Posterior cingulate gyrus (tissue), 11 donors: ENCODE measurements at places on chromosomes 1 and 21.

GRCh38 chr1:21842606-21843162 lies 30.6 kb downstream of the LDLRAD2 start:
- DNase-seq: no peak

- no peak for DNase-seq
These were observed 316 bp downstream of the AP4B1 start for GRCh38 chr1:113904293-113904673.

GRCh38 chr21:15774590-15774989 lies 44.8 kb downstream of the USP25 start:
- no peak for DNase-seq

DNA sequence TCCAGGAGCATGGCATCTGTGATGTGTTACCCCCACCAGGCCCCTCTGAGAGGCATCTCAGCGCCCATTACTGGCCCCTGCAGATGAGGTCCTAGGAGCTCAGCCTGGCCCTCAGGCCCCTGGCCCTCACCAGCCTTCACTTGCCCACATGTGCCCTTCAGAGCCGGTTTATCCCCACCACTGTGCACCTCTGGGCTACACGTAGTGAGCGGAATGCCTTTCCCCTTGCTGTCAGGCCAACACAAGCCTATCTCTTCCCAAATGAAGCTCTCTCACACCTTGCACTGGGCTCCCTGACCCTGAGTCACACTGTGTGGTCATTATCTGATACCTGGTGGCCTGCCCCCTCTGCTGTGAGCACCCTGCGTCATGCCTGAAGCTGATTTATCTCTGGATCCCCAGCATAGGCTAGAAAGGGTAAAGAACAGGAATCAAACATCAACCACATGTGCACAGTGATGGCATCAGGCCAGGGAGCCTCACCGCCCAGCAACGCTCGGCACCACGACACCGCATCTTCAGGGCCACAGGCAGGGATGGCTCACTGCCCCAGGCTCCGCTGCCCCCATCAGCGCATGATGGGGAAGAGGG lies 49.1 kb downstream of the GLIS1 start:
- peak; percentile 59 for DNase-seq

- DNase-seq: peak; percentile 29
These were observed 74.6 kb downstream of the RASAL2 start for GRCh38 chr1:178168536-178168935.

DNA sequence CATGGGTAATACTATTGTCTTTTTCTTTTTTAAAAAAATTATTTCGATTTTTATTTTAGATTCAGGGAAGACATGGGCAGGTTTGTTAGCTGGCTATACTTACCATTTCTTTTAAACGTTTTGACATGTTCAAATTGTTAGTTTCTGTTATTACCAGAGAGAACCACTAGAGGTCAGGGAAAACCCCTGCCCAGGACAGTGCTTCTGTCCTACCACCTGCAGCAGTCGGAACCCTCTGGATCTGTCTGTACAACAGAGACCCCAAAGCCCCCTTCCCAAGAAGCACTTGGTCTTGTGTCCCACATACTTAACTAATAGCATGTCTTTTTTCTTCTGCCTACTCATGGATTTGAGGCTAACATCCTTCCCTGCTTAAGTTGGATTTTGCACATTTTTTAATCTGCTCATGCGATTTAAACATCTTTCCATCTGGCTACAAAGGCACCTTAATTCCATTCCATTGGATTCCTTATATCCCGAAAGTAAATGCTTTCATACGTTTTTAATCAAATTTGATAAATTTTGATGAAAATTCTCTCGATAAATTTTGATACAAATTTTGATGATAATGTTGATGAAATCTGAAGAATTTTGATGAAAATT lies 10.0 kb upstream of the C1orf115 start:
- no peak for DNase-seq

GRCh38 chr1:79988401-79988800 lies 981.9 kb upstream of the ADGRL4 start:
- no peak for DNase-seq

DNA sequence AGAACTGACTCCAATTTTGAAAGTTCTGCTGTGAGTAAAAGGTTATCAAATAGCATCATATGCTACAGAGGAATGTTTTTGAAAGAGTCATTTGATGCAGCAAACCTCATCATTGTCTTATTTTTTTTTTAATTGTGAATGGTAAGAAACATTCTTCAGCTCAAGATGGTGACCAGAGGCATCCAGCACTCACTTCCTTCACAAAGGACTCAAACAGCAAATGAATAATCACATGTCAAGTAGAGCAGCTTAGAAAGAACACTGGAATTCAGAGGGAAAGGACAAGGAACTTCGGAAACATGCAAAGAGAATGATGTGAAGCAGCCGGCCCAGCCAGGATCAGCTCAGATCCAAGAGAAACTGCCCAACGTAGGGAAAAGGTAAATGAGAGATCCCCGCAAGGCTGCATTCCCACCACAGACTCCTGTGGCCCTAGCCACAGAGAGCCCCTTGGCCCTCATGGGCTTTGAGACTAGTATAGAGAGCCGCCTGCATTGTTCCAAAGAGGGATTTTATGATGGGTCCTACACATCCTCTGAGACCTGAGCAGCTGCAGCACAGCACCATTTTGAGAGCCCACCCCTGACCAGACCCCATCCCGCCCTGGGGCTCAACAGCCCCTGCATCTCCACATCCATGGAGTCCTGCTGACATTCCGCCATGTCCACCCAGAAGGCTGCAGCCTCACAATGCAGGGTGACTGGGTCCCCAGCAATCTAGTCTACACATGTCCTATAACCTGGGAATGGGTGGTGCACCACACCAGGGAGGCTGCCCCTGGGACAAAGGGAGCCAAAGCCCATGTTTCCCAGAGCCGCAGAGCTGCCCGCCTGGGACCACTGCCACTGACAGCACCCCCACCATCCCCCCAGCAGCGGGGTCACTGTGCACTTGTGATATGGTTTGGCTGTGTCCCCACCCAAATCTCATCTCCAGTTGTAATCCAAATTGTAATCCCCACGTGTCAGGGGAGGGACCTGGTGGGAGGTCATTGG lies 21.2 kb upstream of the UTS2 start:
- no peak for DNase-seq

DNA sequence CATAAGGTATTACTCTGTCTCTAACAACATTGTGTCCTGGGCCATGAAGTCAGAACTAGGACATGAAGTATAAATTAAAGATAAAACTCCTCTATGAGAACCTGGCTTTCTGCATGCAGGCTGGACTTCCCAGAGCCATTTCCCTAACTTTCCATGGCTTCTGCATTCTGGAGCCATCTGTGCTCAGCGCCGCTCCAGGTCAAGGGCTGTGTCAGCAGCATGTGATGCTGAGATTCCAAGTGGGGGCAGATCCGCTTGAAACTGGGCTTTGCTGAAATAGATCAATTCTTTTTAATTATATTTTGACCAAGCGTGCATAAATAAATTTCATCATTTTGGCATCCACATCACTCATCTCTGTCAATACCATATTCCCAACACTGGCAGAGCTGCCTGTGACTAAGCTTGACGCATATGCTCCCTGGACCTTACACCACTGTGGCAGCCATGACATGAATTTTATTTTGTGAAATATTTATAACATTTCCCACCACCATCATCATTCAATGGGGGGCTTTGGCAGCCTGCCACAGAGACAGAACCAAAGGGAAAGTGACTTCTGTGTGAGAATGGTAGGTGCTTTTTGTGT lies 110.4 kb upstream of the KCNK1 start:
- no peak for DNase-seq

DNA sequence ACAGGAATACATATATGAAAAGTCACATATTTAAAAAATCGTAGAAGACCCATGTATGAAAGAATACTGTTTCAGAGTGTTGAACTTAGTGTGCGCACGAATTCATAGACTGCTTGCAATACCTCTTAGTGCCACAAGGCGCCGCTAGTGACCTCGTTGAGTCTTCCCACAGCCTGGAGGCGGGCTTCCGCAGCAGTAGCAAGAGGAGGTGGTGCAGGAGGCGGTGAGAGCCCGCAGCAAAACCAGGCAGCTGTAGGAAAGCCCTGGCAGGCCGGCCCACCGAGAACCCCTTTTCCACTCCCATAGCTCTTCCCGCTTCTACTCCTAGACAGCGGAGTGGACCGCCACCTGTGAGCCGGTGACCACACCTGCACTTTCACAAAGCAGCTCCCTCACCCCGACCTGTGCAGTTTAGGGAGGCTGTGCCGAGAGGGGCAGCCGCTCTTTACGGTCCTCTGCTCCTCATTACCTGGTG lies 23.5 kb downstream of the MTARC1 start:
- DNase-seq: peak; percentile 42

- DNase-seq: no peak
These were observed 7.6 kb upstream of the NFASC start for GRCh38 chr1:204863024-204863423.

GRCh38 chr21:41149199-41149598 lies 18.8 kb upstream of the BACE2 start:
- no peak for DNase-seq

DNA sequence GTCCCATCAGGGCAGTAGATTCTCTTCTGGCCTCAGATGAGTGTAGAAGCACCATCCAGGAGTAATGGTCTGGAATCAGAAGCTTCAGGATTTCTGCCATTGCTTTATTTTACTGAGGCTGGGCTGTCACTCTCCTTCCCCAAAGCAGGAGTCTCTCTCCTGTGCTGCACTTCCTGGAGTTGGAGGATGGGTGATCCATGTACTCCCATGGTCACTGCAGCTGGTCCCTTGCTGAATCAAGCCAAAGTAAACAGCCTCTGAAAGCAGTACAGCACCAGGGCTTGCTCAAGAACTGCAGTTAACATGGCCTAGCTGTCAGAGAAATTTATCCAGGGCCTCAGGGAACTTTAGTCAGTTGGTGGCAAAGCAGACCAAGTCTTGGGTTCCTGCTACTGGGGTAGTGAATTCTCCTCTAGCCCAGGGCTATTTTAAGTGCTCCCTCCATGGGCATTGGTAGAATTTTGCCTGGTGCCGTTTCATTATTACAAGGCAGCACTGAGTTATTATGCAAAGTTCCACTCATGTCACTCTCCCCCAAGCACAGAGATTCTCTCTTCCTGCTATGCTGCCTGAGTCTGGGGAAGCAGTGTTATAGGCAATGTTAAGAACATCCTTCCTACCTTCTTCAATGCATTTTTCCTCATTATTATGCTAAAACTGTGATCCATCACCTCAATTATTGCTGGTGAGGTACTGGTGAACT lies 29.5 kb downstream of the DRAM2 start:
- no peak for DNase-seq

- DNase-seq: no peak
These were observed 36.9 kb downstream of the SLC2A1 start for GRCh38 chr1:42921769-42922168.

- DNase-seq: no peak
These were observed 10.1 kb downstream of the KDM1A start for GRCh38 chr1:23029337-23029736.

- DNase-seq: peak; percentile 97
These were observed 24.5 kb downstream of the LAMB3 start for GRCh38 chr1:209627732-209628196.

DNA sequence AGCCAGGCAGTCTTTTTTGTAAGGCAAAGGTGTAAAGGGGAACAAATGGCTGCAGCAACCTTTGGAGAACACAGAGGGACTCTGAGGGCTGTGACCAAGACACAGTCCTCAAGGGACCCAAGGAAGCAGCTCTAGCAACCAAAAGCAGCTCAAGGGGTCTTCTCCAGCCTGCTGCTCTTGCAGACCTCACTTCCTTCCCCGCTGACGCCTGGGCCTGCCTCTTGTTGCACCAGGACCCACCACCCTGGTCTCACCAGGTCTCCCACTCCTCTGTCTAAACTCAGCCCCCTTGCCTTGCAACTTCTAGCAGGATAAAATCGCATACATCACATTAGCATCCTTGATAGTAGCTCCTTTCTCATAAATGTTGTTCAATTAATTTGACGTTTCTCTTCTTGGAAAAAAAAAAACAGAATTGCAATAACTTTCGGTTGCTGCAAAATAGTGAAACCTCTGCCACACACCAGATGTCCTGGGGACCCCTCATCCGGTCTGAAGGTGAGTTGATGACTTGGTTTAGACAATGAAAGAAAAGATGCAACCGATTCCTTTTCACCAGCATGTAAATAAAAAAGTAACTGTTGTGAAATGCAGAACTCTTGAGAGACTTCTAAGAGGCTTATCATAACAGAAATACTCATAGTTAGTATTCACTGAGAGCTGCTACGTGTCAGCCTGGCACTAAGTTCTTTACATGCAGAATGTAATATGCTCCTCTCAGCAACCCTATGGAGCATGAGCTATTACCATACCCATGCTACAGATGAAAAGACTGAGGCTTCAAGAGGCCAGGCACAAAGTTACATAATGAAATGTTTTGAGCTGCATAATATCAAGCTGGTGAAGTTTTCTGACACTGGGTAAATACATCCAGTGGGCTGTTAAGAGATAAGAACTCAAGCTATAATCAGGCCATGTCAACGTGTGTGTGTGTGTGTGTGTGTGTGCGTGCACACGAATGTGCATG lies 58.5 kb downstream of the UMODL1 start:
- no peak for DNase-seq

GRCh38 chr21:25323356-25323949 lies 283.8 kb downstream of the MRPL39 start:
- no peak for DNase-seq
